Endothelial cell of umbilical vein (primary cell): ENCODE measurements at places on chromosomes 7 and 10. TPM values are rescaled to one million over a fixed set of nuclear protein-coding genes. Genes with fewer than 3 reads are reported as not detected.

- no peak overlapping the region for H3K27ac ChIP-seq
- no peak overlapping the region for H3K4me3 ChIP-seq
- H3K36me3 ChIP-seq = no peaks in the 10 kb centered on the region
- H3K27me3 ChIP-seq = no peaks in the 10 kb centered on the region
- no peak for DNase-seq
- H3K4me1 ChIP-seq = no peaks in the 10 kb centered on the region
Measured at GRCh38 chr7:98464558-98464940, 63.7 kb upstream of the BAIAP2L1 start.

GRCh38 chr10:74556072-74556705, 270.2 kb upstream of the KAT6B start:
- H3K4me3 ChIP-seq = no peak overlapping the region
- no peaks in the 10 kb centered on the region for H3K4me1 ChIP-seq
- no peak for DNase-seq
- no peak overlapping the region for H3K27ac ChIP-seq
- H3K27me3 ChIP-seq = no peaks in the 10 kb centered on the region

DNA sequence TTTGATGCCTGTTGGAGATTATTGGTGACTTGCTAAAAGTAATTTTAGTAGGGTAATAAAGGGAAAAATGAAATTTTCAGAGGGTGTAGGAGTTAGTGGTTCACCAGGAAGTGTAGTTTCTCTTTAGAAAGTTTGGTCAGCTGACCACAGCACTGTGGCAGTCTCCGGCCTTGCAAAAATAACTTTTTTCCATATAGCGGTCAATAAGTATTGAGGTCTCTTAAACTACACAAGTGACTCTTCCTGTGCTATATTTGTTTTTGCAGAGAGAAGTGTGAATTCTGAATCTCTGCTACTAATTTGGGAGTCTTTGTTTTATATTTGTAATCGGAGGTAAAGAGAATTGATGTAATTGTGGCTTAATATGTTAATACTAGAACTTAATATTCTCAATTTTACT, 24.3 kb downstream of the PTPN12 start:
- no peak overlapping the region for H3K27ac ChIP-seq
- H3K4me3 ChIP-seq = no peak overlapping the region
- DNase-seq = no peak
- H3K4me1 ChIP-seq = peaks cover 11% of the 10 kb centered on the region

GRCh38 chr7:114087653-114088469, 169.1 kb upstream of the PPP1R3A start:
- H3K27ac ChIP-seq = no peak overlapping the region
- peaks cover 48% of the 10 kb centered on the region for H3K27me3 ChIP-seq
- no peak overlapping the region for H3K4me3 ChIP-seq
- DNase-seq = peak; percentile 6
- peaks cover 27% of the 10 kb centered on the region for H3K4me1 ChIP-seq

Gene PAX4
- not detected in 2 replicates for total RNA-seq

Gene C10orf67
- total RNA-seq = not detected in 2 replicates
